ENCODE measurements at places on chromosomes 5 and 9.

GRCh38 chr5:154999865-155000264 lies 13.7 kb upstream of the KIF4B start:
- H3K4me3 ChIP-seq = no peak overlapping the region
- DNase-seq = no peak
- H3K4me1 ChIP-seq = no peaks in the 10 kb centered on the region
- no peaks in the 10 kb centered on the region for H3K36me3 ChIP-seq
- H3K27ac ChIP-seq = no peak overlapping the region

GRCh38 chr9:14713187-14713767 lies 9.3 kb downstream of the CER1 start:
- no peak overlapping the region for H3K27ac ChIP-seq
- peaks cover 7% of the 10 kb centered on the region for H3K4me1 ChIP-seq
- H3K36me3 ChIP-seq = peaks cover 19% of the 10 kb centered on the region
- no peak for DNase-seq

DNA sequence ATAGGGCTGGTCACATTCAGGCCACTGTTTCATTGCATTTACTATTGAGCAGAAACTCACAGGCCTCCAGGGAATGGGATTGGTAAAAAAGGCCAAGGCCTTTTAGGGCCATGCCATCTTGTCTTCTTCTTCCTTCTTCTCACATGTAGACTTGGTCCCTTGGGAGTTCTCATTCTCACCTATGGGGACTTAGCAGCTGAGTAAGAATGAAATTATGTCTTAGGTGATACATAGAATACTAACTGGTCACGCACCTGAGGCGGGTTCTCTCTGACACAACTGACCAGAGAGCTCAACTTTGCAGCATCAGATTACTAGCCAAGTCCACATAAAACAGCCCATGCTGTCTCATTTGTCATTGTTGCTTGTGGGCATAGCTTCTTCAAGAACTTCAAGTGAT lies 641.8 kb downstream of the EFNA5 start:
- no peaks in the 10 kb centered on the region for H3K36me3 ChIP-seq
- no peak overlapping the region for H3K27ac ChIP-seq

GRCh38 chr5:11496137-11496719 lies 408.0 kb downstream of the CTNND2 start:
- no peaks in the 10 kb centered on the region for H3K27me3 ChIP-seq
- H3K36me3 ChIP-seq = no peaks in the 10 kb centered on the region
- no peak overlapping the region for H3K27ac ChIP-seq
- peaks cover 4% of the 10 kb centered on the region for H3K4me1 ChIP-seq

- peaks cover 76% of the 10 kb centered on the region for H3K27me3 ChIP-seq
- no peak overlapping the region for H3K4me3 ChIP-seq
- no peak overlapping the region for H3K27ac ChIP-seq
- no peak for DNase-seq
- no peaks in the 10 kb centered on the region for H3K36me3 ChIP-seq
- peaks cover 4% of the 10 kb centered on the region for H3K4me1 ChIP-seq
Observed at GRCh38 chr5:138240650-138241385, 27.7 kb upstream of the CDC23 start.

DNA sequence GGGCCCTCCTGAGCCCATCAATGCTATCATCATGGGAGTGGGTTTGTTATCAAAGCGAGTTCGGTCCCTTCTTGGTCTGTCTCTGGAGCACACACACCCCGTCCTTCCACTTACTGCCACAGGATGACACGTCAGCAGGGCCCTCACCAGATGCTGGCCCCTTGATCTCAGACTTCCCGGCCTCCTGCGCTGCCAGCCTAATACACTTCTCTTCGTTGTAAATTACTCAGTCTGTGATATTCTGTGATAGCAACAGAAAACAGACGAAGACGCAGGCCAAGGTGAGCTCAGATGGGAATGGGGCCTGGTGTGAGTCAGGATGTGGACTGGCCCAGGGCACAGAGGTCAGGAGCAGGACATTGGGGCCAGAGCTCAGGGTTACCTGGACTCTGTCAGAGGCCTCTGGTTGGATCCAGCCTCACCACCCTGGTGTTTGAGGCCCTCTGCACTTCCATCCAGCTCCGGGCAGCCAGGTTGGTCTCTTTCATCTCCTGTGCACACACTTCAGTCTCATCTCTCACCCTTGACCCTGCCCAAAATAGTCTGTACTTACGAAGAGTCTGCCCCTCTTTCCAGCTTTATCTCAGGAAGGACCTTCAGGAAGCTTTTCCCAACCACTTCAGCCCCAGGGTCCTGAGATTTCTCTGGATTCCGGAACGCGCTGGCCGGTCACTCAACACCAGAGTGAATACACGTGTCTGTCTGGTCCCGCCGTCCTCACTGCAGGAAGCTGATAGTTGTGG lies 26.0 kb upstream of the CNOT6 start:
- H3K4me3 ChIP-seq = no peak overlapping the region
- peaks cover 20% of the 10 kb centered on the region for H3K4me1 ChIP-seq
- no peaks in the 10 kb centered on the region for H3K36me3 ChIP-seq
- H3K27ac ChIP-seq = no peak overlapping the region

DNA sequence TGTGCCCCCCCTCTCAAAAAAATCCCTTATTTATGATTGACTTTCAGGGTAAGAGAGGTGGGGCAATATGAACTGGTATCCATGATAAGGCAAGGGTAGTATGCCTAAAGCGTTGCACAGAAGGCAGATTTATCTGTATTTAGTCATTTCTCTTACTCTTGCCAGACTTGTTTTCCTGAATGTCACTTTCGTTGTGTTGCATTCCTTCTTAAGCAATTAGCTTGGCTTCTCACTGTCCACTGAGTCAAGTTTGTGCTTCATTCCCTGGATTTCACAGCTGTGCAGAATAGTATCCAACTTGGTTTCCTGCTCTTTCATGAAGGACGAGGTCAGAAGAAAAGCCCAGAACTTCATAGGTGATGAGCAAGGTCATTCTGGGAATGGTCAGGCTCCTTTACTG lies 301.5 kb upstream of the ACTBL2 start:
- peaks cover 51% of the 10 kb centered on the region for H3K4me1 ChIP-seq
- no peaks in the 10 kb centered on the region for H3K27me3 ChIP-seq
- H3K27ac ChIP-seq = peak overlapping the region; percentile 74
- H3K36me3 ChIP-seq = no peaks in the 10 kb centered on the region
- DNase-seq = no peak

DNA sequence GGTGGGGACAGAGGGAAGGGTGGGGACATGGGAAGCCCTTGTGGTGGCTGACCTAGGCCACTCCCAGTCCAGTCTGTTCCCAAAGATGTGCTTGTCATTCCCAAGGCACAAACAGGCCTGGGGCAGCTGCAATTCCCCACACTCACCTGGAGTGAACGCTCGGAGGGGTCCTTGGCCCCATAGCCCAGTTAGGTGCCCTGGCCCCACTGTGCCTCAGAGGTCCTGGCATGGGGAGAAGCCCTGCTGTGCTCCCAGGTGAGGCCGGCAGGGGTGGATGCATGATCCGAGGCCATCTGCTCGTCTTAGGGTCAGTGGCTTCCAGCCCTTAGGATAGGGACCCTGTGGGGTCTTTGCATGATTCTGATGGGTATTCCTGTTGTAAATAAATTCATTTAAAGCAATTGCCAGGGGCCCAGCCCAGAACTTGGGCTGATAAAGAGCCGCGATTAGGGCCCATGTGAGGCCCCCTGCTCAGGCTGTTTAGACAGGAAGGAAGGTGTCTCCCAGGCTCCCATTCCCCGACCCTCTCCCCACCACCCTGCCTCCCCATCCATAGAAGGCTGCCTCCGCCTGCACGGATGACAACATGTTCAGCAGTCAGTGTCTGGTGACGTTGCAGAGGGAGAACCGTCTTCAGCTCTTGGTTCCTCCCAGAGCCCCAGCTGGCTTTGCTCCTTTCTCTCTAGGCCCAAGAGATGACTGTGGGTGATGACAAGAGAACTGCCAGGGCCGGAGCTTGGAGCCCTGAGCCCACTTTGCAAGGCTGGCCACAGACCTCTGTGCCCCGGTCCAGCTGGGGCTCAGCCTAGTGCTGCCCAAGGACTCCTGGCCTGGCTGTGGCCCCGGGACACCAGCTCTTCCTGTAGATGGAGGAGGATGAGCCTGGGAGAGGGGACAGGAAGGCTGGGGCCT lies 28.4 kb upstream of the IRX4 start:
- no peaks in the 10 kb centered on the region for H3K4me1 ChIP-seq
- H3K27ac ChIP-seq = no peak overlapping the region
- H3K4me3 ChIP-seq = no peak overlapping the region
- peak; percentile 19 for DNase-seq
- H3K27me3 ChIP-seq = peaks cover 64% of the 10 kb centered on the region

- peaks cover 94% of the 10 kb centered on the region for H3K27me3 ChIP-seq
- peak overlapping the region; percentile 47 for H3K27ac ChIP-seq
- H3K36me3 ChIP-seq = no peaks in the 10 kb centered on the region
- H3K4me3 ChIP-seq = peak overlapping the region; percentile 86
Observed at GRCh38 chr9:98944057-98944733, 488 bp downstream of the COL15A1 start.
